HFF-Myc (cell line): ENCODE measurements at places on chromosomes 2 and 18.

GRCh38 chr2:35220461-35220860 lies 1135.1 kb upstream of the CRIM1 start:
- DNase-seq, result no peak

DNA sequence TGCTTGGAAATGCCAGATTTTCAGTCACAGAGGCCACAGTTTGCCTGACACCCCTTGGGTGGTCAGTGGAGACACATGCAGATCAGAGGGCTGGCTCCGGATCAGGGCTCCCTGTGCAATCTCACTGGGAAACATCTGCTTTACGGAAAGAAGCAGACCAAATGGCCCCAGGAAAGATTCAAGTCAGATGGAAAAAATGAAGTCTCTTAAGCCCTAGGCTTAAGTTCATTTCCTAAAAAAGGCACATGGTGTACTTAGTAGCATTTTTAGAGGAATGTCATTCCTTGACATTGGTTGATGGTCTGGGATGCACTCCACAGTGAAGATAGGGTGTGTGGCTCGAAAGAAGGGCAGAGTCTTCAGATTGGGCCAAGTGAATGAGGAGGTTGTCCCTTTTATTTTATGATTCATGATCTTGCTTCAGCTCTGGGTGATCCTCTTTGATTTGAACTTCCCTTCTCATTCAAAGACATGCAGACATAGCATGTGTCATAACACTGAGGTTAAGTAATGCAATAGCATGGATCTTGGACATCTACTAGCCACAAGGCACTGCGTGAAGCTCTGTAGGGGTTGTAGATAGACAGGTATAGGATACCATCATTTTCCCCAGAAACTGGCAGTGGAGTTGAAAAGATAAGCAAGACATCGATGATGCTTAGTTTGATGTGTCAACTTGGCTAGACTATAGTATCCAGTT lies 56.5 kb downstream of the KCNE4 start:
- no peak for DNase-seq

DNA sequence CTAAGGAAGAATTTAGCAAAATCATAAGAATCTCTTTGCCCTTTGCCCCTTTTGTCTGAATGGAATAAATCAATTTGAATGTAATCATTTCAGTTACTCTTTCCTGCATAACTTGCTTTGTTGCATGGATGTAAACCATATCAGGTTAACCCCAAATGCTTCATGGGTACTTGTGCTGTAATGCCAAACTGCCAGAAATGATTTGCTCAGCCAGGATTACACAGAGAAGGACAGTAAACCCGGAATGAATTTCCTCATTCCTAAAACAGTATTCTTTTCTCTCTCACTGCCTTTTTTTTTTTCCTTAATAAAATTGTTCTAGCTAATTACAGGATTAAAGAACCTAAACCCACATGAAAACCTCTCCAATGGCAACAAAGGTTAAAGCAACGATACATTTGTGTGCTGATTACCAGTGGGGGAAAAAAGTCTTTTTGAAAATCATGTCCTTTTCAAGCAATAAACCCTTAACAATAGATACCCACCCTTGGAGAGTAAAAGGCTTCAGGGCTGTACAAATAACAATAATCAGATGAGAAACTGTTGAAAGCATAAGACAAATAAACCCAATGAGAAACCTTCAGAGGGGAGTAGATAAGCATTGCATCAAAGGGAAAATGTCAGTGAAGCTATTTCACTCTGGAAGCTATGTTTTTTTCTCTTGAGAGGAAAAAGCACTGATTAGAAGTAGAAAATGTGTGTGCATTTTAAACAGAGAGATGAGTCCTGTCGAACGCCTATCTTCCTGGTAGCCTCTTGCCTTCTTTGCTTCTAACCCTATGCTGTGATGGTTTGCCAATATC lies 275.3 kb downstream of the CDH2 start:
- DNase-seq, result no peak

- no peak for DNase-seq
Measured at GRCh38 chr2:195495351-195495750, 161.7 kb upstream of the SLC39A10 start.

DNA sequence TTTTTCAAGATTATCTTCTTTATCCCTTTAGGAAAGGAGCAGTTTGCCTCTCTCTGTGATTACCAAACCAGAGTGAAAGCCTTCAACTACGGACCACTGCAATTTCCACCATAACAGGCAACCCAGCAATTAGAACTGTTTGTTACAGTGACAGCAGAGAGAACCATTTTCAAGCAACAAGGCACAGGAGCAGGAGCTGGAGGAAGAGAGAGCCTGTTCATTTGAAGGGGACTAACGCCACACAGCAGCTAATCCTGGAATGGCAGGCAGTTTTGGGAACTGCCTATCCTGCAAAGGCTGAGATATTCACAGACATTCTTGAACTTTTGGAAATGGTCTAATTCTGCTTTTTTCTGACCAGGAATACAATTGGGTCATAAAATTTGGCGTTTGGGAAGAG lies 1541.9 kb upstream of the PIK3C3 start:
- peak; percentile 2 for DNase-seq

- peak; percentile 25 for DNase-seq
Measured at GRCh38 chr2:136025057-136025973, 39.9 kb upstream of the DARS1 start.
